T-helper 9 cell (primary cell): ENCODE measurements at places on chromosomes 1 and 21.
A peak's percentile ranks its signal among the peaks of the same experiment; 100 is the strongest.

- no peak for DNase-seq
These were observed 75.7 kb upstream of the KIAA1614 start for GRCh38 chr1:180837020-180837419.

DNA sequence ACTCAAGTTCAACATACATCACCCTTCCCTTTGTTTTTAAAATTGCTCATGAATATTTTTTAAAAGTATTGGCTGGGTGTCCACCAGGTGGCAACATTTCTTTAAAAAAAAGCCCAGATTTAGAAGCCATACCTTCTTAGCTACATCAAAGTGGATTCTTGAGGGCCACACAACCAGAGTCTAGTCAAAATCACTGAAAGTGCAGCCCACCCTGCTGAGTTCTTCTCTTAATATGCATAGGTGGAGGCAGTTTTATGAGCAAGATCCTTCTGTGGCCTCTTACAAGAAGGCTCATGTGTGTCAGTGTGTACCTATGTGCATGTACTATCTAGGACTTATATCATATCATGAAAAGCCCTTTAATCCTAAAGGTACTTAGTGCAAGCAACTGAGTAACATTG lies 16.9 kb upstream of the GNG12 start:
- DNase-seq: no peak

DNA sequence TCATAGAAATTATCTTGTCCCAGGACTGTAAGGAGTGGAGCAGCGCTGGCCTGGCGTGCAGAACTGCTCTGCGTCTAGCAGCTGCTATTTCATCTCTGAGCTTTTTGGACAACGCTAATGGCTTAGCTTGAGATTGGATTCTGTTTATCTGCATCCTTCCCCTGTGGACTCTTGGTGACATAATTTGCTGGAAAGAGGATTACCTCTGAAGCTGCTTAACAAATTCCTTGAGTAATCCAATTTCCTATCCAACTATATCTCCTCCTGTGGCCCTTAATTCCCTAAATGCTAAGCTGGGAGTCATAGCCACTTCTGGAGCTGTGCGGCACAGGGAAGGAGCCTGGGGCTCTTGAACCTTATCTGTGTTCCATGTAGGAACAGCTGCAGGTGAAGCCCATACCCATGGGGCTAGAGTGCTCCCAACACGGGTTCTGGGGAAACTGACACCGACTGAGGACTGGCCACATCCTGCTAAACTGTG lies 43.2 kb downstream of the IL6R start:
- no peak for DNase-seq

- DNase-seq: no peak
These were observed 9.8 kb downstream of the PAX7 start for GRCh38 chr1:18640228-18641004.

DNA sequence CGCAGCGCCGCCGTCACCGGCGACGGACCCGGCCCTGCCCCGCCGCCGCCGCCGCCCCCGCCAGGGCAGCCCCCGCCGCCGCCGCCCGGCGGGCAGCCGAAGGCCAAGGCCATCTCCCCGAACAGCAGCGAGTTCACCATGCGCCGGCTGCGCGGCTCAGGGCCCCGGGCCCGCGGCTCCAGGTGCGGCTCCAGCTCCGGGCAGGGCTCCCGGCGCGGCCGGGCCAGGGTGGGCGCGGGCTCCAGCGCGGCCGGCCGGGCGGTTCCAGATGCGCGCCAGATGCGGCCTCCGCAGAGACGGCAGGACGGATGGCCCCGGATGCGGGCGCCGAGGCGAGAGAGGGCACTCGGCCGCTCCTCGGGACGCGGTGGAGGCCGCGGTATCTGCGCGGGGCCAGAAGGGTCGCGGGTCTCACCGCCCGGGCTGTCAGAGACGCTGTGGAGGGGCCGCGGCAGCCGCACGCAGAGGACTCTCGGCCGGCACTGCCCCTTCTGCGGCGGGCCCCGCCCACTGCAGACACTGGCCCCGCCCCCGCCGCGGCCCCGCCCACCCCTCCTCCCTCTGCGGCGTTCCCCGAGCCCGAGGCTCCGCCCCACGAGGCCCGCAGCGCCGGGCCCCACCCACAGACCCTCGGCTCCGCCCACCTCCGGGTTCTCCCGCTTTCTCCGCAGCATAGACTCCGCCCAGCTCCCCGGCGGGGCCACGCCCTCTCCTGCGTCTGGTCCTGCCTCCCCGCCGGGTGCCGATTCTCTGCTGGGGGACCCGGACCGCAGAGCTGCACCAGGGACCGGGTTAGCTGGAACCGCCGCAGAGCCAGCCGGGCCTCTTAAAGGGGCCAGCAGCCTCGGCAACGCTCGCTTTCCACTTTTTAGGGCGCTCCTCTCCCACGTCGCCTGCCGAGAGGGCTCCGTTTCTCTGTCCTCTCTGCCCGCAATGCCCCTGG lies at the start of gene IFFO2:
Gene IFFO2 (minus strand): TSS at position 484 of the 943 bp plus-strand sequence. CDS start 344 bp downstream, at position 140.
- peak; percentile 100 for DNase-seq

GRCh38 chr1:234997896-234998741 lies 130.5 kb downstream of the TOMM20 start:
- DNase-seq: no peak

DNA sequence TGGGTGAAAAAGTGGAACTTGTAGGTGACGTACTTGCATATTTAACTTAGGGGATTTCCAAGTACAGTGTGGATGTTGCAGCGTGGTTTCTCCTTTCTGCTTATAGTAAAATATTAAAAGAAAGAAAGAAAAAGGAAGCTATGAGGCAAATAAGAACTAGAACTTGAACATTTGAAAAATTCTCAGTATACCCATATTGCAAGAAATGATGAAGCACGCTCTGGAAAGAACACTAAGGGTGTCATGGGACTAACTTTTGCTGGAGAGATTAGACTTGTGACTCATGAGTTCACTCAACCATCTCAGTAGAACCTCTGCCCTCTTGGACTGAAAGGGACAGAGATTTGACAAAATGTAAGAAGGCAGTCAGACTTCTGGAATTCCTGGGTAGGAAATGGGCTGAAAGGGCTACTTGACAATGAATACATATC lies 704.5 kb upstream of the ADGRL4 start:
- DNase-seq: no peak

DNA sequence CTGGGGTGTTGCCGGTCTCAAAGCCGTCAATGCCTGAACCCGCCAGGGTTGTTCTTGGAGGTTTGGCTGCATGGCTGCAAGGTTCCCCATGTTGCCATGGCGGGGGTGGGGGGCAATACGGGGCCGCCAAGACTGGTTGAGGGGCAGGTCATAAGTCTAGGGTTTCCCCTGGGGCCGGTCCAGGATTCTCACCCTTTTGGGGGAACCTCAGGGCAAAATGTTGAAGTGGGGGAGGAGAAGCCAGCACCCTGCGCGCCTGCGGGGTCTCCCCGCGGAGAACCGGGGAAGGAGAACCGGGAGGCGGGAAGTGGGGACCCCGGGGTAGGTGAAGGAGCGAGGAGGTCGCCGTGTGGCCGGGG lies 401 bp upstream of the ARHGEF10L start:
- no peak for DNase-seq

DNA sequence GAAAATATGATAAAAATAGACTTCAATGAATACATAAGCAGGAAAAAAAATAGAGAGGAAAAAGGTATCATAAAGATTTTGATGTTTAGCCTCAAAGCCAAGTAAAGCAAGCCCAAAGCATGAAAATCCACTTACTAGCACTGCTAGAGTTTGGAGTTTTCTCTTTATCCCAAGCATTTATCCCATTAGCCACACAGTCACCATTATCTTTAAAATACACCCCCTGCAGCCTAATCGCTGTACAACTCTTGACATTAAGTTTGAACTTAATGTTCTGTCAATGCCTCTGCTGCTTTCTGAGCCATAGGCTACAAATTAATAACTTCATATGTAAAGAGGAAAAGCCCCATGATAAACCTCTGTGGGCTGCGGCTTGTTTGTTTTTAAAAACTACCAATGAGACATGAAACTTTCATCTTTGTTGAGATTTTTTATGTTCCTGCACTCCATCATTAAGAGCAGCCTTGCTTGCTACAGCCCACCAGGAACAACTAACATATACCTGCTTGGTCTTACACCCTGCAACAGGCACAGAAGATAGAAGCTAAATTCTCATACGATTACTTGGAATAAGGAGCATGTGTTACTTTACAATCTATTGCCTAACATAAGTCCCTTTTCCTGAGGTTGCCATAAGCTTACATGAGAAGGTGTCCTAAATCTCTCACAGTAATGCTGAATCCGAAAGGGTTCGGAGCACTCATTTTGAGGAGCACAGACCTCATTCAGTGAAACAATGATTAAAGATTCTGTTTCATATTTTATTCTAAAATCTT lies 202.4 kb downstream of the SMYD3 start:
- no peak for DNase-seq

- no peak for DNase-seq
These were observed 36.9 kb downstream of the EIF2D start for GRCh38 chr1:206575165-206575893.

DNA sequence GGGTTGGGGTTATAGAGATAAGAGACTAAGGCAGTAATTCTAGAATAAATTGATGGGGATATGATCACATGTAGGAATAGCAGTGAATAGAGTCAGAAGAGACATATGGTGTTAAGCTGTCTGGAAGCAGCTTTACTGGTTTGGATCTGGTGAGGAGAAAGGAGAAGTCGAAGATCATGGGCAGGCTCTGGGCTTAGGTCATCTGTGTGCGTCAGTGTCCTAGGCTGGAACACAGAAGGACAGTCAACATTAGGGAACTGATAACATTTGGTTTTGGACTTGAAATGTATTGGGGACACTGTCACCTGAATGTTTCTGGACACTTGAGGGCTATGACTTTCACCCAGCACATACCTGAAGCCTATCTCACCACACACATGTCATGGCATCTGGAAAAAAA lies 13.9 kb upstream of the GRIK1 start:
- no peak for DNase-seq

GRCh38 chr1:64921771-64922170 lies 44.6 kb downstream of the JAK1 start:
- no peak for DNase-seq

DNA sequence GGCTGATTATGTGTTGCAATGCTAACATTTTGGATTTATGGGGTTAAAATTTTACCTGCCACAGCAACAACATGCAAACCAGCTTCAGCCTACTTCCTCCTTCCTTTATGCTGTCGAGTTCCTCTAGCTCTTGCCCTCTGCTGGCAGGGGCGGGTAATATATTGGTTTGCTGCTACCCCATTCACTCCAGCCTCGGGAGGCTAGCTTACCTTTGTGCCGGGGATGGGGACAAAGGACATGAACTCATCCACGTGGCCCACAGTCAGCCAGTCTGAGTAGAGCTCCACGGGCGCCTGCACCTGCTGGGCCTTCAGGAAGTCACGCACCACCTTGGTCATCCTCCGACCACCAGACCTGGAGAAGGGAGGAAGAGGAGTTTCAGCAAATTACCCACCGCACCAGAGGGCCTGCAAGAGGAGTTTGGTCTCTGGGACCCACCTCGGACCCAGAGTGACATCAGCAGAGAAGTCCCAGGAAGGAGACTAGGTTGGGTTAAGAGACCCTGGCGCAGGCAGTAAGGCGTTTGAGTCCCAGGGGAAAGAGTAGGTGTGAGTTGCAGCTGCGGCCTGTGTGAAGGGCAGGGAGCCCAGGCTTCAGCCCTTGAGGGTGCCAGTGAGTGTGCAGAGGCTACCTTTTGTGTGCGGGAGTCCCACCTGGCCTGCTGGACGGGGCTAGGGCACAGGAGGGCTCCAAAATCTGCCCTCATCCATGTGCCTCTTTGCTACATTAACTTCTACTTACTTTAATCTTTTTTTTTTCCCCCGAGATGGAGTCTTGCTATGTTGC lies 21.8 kb upstream of the SDHB start:
- DNase-seq: no peak

- DNase-seq: no peak
These were observed 31.7 kb upstream of the FNBP1L start for GRCh38 chr1:93416183-93416582.

DNA sequence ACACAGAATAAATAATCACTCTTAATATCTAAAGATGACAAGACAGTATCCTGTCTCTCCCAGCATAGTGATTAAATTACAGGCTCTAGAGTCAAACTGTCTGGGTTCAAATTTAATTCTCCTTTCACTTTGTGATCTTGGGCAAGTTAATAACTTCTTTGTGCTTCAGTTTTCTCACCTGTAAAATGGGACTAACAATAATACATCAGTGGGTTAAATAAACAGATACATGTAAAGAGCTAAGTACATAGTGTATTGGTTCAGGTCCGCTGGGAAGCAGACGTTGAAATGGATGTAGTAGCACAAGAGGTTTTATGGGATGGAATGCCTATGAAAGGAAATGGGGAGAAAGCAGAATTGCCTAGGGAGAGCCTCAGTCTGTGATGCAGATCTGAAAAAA lies 10.7 kb downstream of the ZFYVE9 start:
- no peak for DNase-seq

- no peak for DNase-seq
These were observed 4.8 kb upstream of the CTRC start for GRCh38 chr1:15433471-15433870.
